ENCODE measurements at places on chromosomes 4 and X.

- DNase-seq, result no peak
These were observed 340.4 kb downstream of the NKX6-1 start for GRCh38 chr4:84158670-84159069.

- no peak for DNase-seq
These were observed 72.4 kb upstream of the TLR2 start for GRCh38 chr4:153611679-153612078.

GRCh38 chr4:185837415-185838103 is 25.6 kb upstream of the SORBS2 start:
- DNase-seq, result no peak

DNA sequence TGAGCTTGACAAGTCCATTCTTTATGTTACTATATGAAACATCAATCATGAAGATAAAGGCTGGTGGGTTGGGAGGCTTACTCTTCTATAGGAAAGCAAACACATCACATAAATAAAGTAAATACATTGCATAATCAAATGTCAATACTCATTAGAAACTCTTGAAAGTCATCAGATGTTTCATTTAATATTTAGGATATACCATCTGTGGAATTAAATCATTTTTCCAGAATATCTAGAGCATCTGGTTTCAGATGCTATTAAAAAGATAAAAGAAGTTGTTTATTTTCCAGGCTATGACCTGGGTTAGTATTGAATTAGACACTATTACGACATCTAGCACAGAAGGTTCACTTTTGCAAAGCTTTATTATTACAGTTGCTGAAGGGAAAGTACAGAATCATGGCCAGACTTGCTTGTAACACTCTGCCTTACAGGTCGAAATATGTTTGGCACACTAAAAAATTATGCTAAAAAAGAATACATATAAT is 72.6 kb downstream of the METTL14 start:
- DNase-seq, result no peak

GRCh38 chr4:87078987-87079486 is 141.4 kb downstream of the KLHL8 start:
- no peak for DNase-seq

- no peak for DNase-seq
These were observed 53.1 kb downstream of the GAK start for GRCh38 chr4:878796-879728.

DNA sequence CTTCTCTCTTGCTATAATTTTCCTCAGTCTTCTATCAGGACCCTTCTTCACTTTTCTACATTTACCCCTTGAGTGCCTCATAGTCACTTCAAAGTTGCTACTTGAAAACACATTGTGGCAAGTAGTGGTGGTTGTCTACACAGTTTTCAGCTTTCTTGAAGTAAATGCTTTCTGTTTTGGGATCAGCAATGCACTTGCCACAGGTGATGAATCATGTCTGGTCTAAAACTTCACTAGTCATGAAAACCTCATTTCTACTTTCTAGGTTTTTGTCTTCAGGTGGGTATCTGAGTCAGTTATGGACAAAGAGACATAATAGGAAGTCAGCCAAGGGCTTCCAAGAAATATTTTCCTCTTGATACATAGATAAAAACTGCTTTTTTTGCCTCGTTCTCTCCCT is 359.2 kb downstream of the CCSER1 start:
- no peak for DNase-seq

DNA sequence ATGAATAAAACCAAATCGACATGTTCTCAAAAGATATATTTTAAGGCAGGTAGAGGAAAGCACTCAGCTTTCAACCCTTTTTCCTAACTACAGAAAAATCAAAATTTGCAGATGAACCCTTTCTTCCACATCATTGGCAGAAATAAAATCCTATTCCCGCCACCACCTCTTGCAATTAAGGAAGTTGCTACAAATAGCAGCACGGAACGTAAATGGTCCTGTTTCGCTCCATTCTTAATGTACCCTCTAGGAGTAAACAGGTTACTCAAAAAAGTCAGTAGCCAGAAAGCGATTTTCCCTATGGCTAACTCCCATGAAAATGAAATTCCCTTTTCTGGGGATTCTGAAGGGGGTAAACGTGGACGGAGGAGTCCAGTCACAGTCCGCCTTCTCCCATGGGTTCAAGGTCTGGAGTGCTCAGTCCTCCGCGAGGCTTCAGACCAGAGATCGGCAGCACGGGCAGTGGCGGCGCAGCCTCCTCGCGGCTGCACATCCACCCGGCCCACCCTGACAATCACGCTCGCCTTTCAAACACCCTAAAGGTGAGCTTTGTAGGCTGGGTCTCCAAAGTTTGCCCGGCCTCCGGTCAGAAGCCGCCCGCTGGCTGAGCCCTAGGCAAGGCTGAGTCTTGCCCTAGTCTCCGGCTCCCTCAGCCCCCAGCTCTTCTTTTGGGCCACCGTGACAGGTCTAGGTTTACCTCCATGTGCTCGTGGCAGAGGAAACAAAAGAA is 1.8 kb downstream of the ATP11C start:
- no peak for DNase-seq

Measured in vagina (tissue), 2 donors.